T-helper 17 cell (primary cell): ENCODE measurements at places on chromosomes 2 and 18. TPM values are rescaled to one million over a fixed set of nuclear protein-coding genes. Genes with fewer than 3 reads are reported as not detected.

The MC5R gene
- total RNA-seq, result not detected

DNA sequence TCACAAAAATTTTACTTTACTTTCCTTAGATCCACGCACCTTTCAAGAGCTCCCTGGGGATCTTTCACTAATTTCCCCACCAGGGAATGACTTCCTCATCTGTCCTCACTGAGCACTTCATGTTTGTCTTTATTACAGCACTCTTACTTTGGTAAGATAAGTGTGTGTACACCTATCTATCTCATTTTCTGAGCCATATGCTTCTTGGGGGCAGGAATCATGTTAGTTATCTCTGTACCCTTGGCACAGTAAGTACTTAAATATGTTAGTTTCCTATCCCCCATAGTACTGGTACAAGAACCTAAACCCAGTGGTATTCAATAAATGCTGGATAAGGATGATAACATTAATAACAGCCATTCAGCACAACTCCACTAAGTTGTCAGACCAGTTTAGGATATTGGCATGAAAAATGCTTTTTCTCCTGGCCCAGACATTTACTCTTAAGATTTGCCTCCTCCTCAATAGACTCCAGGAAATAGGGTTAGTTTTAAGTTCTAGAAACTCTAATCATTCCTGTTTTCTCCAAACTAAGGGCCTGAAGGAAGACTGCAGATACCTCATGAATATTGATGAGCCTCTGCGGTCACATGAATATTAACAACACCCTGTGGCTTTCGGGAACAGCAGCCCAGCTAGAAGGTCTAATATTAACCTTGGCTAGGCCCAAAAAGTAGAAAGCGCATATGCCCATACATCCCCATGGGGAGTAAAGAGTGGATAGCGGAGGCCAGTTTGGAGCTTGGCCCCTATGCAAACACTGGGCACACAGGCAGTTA is 38.2 kb downstream of the NHEJ1 start:
- H3K36me3 ChIP-seq, result peaks cover 9% of the 10 kb centered on the region
- peaks cover 28% of the 10 kb centered on the region for H3K4me1 ChIP-seq
- no peaks in the 10 kb centered on the region for H3K27me3 ChIP-seq
- no peak for DNase-seq

DNA sequence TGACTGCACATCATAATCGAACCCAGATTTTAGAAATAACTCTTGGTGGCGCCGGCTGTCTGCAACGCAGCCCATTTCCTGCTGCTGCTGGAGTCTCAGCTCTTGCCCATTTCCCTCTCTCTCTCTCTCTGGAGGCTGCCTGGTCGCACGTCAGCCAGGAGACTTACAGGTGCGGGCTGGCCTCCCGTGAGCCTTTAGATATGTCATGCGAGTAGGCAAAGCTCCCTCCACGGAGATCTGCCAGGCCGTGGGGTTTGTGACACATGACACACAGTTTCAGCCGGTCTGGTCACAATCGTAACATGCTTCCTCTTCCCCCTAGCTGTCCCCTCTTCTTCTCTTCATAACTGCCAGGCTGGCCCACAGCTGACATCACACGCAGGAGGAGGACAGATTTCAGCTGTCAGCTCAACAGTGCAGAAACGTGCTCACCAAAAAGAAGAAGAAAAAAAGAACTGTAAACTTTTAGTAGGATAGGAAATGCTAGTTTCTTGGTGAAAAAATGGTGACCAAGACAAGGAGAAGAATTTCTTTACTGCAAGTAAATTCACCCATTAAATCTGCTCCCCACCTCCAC is 489.3 kb downstream of the ZNF516 start:
- DNase-seq, result no peak
- no peaks in the 10 kb centered on the region for H3K36me3 ChIP-seq
- H3K27ac ChIP-seq, result no peak overlapping the region
- no peak overlapping the region for H3K4me3 ChIP-seq

DNA sequence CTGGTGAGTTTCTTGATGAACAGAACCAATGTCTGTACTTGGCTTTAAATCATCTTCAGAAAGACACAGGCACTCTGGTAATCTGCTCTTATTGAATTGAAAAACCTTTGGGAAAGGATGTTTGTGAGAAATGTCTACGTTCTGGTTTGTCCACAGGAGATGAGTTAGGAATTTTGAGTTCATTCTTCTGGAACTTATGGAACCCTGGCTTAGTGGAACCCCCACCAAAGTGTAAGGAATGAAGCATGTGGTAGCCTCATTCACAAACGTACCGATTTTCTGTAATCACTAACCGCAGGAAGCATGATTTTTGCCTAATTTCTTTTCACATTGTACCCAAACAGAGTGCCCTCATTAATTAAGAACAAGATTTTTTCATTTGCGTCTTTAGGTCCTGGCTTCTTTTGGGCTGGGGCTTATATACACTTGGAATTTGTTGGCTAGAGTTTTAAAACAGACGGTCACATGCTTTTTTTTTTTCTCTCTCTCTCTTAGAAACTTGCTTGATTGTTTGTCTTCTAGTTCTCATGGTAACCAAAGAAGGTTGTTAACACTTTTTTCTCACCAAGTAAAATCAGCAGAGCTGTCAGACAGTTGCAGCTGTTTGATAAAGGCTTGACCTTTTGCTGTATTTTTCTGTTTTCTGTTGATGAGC is 314.1 kb upstream of the THUMPD2 start:
- no peak for DNase-seq
- no peaks in the 10 kb centered on the region for H3K36me3 ChIP-seq
- H3K27me3 ChIP-seq, result no peaks in the 10 kb centered on the region
- no peaks in the 10 kb centered on the region for H3K4me1 ChIP-seq
- H3K4me3 ChIP-seq, result no peak overlapping the region

DNA sequence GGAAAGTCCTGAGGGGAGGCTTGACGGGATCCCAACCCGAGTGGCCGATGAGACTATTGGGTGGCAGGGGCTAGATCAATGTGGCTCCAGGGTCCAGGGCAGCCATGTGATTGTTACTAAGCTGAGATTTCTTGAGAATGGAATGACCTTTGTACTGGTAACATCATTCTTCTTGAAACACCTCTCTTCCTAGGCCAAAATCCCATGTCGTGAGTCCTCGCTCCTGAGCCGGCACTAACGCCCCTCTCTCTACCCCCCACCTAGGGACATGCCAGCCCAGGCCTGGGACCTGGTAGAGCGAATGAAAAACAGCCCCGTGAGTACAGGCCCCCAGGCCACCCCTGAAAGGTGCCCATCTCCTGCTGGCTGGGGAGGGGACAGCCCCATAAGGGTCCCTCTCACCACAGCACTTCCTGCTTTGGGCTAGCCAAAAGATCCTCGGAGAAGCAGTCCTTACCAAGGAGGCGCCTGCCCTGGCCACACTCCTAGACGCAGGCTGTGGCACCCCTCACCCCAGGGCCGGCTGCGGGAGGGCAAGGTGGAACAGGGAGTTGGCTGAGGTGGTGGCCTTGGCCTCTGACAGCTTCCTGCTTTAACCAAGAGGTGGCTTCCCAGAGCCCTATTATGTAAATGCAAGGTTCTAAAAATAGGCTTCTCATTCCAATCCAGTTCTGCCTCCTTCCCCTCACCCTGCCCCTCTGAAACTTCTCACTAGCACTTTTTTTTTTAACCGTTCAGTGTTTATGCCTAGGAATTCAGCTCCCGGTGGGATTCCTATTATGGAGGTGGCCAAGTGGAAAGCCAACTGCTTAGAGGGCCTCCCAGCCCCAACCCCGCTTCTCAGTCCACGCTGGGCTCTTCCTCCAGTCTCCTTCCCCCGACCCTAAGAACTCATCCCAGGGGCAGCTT is 126.6 kb upstream of the PPP1CB start:
- H3K36me3 ChIP-seq, result no peaks in the 10 kb centered on the region
- H3K27ac ChIP-seq, result no peak overlapping the region
- peak overlapping the region; percentile 77 for H3K4me3 ChIP-seq
- H3K4me1 ChIP-seq, result peaks cover 53% of the 10 kb centered on the region
- no peaks in the 10 kb centered on the region for H3K27me3 ChIP-seq

GRCh38 chr2:60368456-60368855 is 185.0 kb downstream of the BCL11A start:
- H3K27ac ChIP-seq, result no peak overlapping the region
- DNase-seq, result no peak
- no peak overlapping the region for H3K4me3 ChIP-seq
- peaks cover 10% of the 10 kb centered on the region for H3K27me3 ChIP-seq
- H3K4me1 ChIP-seq, result peaks cover 8% of the 10 kb centered on the region

The CFAP221 gene
- total RNA-seq, result not detected

- H3K4me1 ChIP-seq, result peaks cover 78% of the 10 kb centered on the region
- peak overlapping the region; percentile 90 for H3K4me3 ChIP-seq
- H3K27me3 ChIP-seq, result no peaks in the 10 kb centered on the region
Measured at GRCh38 chr2:233081232-233081730, 21.1 kb downstream of the INPP5D start.

- DNase-seq, result peak; percentile 27
- H3K27me3 ChIP-seq, result peaks cover 12% of the 10 kb centered on the region
- H3K4me1 ChIP-seq, result peaks cover 37% of the 10 kb centered on the region
- H3K4me3 ChIP-seq, result peak overlapping the region; percentile 94
Measured at GRCh38 chr2:118013221-118013723, 598 bp downstream of the CCDC93 start.

The RAPH1 gene
- 3.6 TPM for total RNA-seq

DNA sequence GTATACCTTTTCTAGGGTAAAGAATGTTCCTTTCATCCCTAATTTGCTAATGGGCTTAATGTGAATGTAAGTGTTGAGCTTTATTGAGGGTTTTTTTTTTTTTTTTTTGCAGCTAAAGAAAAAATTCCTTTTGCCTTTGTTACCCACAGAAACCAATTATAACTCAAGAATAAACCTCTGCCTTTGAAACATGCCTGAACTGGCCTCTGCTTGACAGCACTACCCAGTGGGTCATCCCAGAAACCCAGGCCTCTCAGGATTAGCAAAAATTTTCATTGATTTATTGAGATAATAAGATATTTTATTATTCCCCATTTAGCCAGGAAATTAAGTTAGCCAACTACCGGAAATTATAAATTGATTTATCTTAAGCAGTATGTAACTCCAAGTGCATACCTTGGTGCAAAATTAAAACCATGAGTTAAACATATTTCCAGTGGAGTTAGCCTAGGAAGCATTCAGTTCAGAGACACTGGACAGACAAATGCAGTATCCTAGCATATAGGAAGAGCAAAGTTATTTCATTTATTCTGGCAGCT is 67.0 kb upstream of the RASGRP3 start:
- H3K4me1 ChIP-seq, result no peaks in the 10 kb centered on the region
- H3K27ac ChIP-seq, result no peak overlapping the region
- no peak overlapping the region for H3K4me3 ChIP-seq
- peaks cover 16% of the 10 kb centered on the region for H3K27me3 ChIP-seq
- no peak for DNase-seq

GRCh38 chr2:232029346-232029745 is 67.8 kb downstream of the DIS3L2 start:
- no peaks in the 10 kb centered on the region for H3K27me3 ChIP-seq
- no peak for DNase-seq
- H3K36me3 ChIP-seq, result peaks cover 22% of the 10 kb centered on the region
- no peak overlapping the region for H3K4me3 ChIP-seq
- H3K4me1 ChIP-seq, result peaks cover 23% of the 10 kb centered on the region
- H3K27ac ChIP-seq, result no peak overlapping the region

DNA sequence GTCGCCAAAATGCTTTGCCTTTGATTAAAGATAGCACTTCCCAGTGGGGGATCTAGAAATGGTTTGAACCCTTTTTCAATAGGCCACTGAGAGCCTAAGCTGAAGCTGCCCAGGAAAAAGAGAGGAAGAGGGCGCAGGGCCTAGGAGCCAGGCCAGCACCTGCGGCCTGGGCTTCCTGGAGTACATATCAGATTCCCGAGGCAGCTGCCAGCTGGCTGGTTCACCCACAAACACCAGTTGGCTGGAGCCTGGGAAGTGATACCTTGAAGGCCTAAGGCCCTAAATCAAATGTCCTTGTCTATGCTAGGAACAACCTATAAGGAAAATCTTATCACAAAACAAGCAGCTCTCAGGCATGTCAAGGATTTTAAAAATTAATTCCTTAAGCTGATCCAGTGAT is 37.1 kb downstream of the ANKRD44 start:
- H3K36me3 ChIP-seq, result peaks cover 2% of the 10 kb centered on the region
- H3K4me3 ChIP-seq, result no peak overlapping the region
- H3K27ac ChIP-seq, result peak overlapping the region; percentile 91
- peaks cover 55% of the 10 kb centered on the region for H3K4me1 ChIP-seq
- H3K27me3 ChIP-seq, result no peaks in the 10 kb centered on the region
- no peak for DNase-seq

The SLC4A3 gene
- total RNA-seq, result 0.08 TPM
